ENCODE measurements at places on chromosomes 1 and 21. TPM values are rescaled to one million over a fixed set of nuclear protein-coding genes. Genes with fewer than 3 reads are reported as not detected.

The NR1I3 gene
- not detected for total RNA-seq

The TMOD4 gene
- 418 TPM for total RNA-seq

GRCh38 chr1:191839891-191840290 is 318.4 kb upstream of the RGS18 start:
- no peak for DNase-seq
- H3K27me3 ChIP-seq = no peaks in the 10 kb centered on the region
- no peaks in the 10 kb centered on the region for H3K36me3 ChIP-seq

GRCh38 chr1:14365301-14365988 is 233.0 kb upstream of the KAZN start:
- H3K4me1 ChIP-seq = no peaks in the 10 kb centered on the region
- H3K27me3 ChIP-seq = no peaks in the 10 kb centered on the region
- no peak overlapping the region for H3K27ac ChIP-seq
- no peak for DNase-seq

DNA sequence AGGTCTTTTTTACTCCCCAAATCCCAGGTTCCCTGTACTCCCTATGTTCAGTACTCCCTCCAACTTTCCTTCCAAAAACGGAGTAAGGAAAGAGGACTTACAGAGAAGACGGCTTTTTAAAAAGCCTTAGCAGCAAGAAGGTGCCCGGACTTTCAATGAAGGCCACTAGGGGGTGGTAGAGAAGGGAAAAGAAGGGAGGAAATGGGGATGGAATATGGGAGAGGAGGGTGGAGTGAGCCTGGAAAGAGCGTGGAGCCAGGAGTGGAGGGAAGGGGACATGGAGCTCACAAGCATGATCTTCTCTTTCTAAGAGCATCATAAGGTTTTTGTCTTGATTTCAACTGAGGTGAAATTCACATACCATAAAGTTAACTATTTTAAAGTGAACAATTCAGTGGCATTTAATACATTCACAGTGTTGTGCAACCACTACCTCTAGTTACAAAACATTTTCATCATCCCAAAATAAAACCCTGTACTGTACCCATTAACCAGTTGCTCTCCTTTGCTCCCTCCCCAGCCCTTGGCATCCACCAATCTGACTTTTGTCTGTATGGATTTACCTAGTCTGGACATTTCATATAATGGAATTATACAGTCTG is 129.9 kb downstream of the ZNF281 start:
- DNase-seq = no peak
- H3K4me3 ChIP-seq = no peak overlapping the region
- H3K4me1 ChIP-seq = no peaks in the 10 kb centered on the region
- no peaks in the 10 kb centered on the region for H3K27me3 ChIP-seq
- no peaks in the 10 kb centered on the region for H3K36me3 ChIP-seq
- H3K27ac ChIP-seq = no peak overlapping the region

- no peaks in the 10 kb centered on the region for H3K27me3 ChIP-seq
- H3K4me3 ChIP-seq = no peak overlapping the region
- no peaks in the 10 kb centered on the region for H3K4me1 ChIP-seq
- no peak overlapping the region for H3K27ac ChIP-seq
Observed at GRCh38 chr1:175511496-175511895, 231.9 kb downstream of the TNR start.

GRCh38 chr1:145758575-145758974 is 39.3 kb downstream of the CD160 start:
- no peaks in the 10 kb centered on the region for H3K4me1 ChIP-seq
- no peak for DNase-seq
- H3K36me3 ChIP-seq = peaks cover 83% of the 10 kb centered on the region

GRCh38 chr1:180519846-180520245 is 17.5 kb upstream of the ACBD6 start:
- DNase-seq = no peak
- H3K36me3 ChIP-seq = no peaks in the 10 kb centered on the region
- H3K27ac ChIP-seq = no peak overlapping the region
- H3K27me3 ChIP-seq = no peaks in the 10 kb centered on the region
- peaks cover 21% of the 10 kb centered on the region for H3K4me1 ChIP-seq

GRCh38 chr1:60129911-60130310 is 56.3 kb upstream of the C1orf87 start:
- H3K36me3 ChIP-seq = no peaks in the 10 kb centered on the region
- H3K27ac ChIP-seq = no peak overlapping the region
- no peak overlapping the region for H3K4me3 ChIP-seq
- no peaks in the 10 kb centered on the region for H3K4me1 ChIP-seq
- H3K27me3 ChIP-seq = no peaks in the 10 kb centered on the region

The TMPRSS2 gene
- total RNA-seq = not detected

The FHAD1 gene
- not detected for total RNA-seq

DNA sequence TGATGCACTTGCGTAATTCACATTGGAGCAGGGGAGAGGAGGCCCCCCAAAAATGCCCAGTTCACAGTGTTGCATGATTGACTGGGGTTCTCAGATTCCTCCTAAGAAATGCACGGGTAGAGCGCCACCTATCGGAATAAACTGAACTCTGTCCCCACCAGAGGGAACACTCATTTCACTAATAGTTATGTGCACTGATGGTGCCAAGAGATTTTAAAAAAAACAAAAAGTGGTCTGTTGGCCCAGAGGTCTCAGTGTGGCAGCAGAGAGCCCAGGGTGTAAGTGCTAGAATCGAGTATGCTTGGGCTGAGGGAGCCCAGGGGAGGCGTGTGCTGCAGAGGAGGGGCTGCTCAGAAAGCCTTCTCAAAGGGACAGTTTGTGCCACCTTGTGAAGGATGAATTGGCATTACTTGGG is 6.9 kb downstream of the PINK1 start:
- peaks cover 10% of the 10 kb centered on the region for H3K4me1 ChIP-seq
- DNase-seq = no peak
- no peak overlapping the region for H3K4me3 ChIP-seq
- no peak overlapping the region for H3K27ac ChIP-seq

DNA sequence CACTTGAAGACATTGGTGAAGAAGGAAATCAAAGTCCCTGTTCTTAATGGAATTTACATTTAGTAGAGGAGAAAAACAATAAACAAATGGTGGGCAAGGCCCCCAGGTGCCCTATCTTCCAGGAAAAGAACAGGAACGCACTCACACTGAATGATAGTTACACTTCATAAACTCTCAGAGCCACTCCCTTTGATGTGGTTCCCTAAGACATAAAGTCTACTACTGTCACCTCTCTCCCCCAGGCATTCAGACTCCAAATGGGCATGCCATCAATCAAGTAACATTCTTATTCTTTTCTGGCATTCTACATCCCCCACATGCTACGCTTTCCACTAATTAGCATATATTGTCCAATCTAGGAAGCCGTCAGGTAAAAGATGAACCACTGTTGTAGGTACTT is 36.6 kb upstream of the PIGC start:
- no peaks in the 10 kb centered on the region for H3K36me3 ChIP-seq
- no peaks in the 10 kb centered on the region for H3K27me3 ChIP-seq
- no peak for DNase-seq
- H3K27ac ChIP-seq = no peak overlapping the region
- no peaks in the 10 kb centered on the region for H3K4me1 ChIP-seq

GRCh38 chr1:38055398-38055797 is 8.8 kb upstream of the POU3F1 start:
- no peak overlapping the region for H3K4me3 ChIP-seq
- no peak overlapping the region for H3K27ac ChIP-seq
- no peaks in the 10 kb centered on the region for H3K4me1 ChIP-seq
- DNase-seq = no peak
- no peaks in the 10 kb centered on the region for H3K36me3 ChIP-seq

DNA sequence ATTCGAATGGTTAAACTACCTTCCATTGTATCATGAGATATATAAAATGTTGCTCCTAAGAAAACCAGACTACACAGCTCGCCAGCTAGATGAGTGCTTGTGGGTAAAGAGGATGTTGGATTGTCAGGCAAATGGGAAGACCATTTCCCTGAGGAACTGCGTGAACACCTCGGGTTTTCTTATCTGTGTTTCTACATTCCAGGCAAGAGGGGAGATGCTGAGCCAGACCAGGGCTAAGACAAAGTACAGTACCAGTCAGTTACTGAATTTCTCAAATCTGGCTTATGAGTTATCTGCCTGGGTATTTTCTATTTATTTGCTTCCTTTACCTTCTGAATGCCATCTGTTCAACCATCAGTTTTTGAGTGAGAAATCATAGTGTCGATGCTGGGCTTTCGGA is 170.8 kb downstream of the PLA2G4A start:
- DNase-seq = no peak
- no peak overlapping the region for H3K4me3 ChIP-seq
- H3K27me3 ChIP-seq = no peaks in the 10 kb centered on the region
- no peaks in the 10 kb centered on the region for H3K36me3 ChIP-seq
- H3K27ac ChIP-seq = no peak overlapping the region

GRCh38 chr1:207993477-207994445 is 82.8 kb upstream of the CD34 start:
- no peak overlapping the region for H3K4me3 ChIP-seq
- no peaks in the 10 kb centered on the region for H3K27me3 ChIP-seq
- H3K27ac ChIP-seq = no peak overlapping the region

The RBM11 gene
- total RNA-seq = not detected

DNA sequence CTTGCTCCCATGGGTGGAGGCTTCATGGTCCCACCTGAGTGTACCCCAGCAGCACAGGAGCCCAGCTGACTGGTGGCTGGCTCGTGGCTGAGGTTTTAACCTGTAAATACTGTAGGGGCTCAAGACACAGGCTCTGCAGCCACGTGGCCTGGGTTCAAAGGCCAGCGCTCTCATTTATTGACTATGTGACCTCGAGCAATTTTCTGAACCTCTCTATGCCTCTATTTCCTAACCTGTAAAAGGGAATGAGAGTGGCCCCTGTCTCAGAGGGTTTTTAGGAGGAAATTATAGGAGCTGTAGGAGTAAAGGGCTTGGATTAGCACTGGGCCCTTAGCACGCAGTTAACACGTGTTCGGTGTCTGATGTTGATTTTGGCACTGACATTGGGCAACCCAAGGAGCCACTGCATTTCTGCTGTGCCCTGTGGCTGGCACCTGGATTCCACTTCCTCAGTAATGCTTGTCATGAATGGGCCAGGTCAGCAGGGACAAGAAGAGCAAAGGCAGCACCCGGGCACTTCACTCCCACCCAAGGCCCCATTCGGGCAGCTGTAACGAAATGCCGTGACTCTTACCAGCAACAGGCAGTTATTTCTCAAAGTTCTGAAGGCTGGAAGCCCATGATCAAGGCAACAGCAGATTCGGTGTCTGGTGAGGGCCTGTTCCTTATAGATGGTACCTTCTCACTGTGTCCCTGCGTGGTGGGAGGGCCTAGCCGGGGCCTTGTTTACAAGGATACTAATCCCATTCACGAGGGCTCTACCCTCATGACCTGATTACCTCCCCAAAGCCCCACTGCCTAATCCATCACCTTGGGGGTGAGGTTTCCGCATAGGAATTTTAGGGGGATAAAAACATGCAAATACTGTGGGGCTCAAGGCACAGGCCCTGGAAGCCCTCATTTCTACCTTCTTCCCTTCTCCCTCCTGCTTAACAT is 25.2 kb downstream of the ARHGEF10L start:
- no peak overlapping the region for H3K4me3 ChIP-seq
- no peaks in the 10 kb centered on the region for H3K27me3 ChIP-seq
- no peaks in the 10 kb centered on the region for H3K36me3 ChIP-seq
- DNase-seq = no peak
- peaks cover 76% of the 10 kb centered on the region for H3K4me1 ChIP-seq
- peak overlapping the region; percentile 85 for H3K27ac ChIP-seq

The TRIM17 gene
- not detected for total RNA-seq

- no peak overlapping the region for H3K27ac ChIP-seq
- no peak for DNase-seq
- H3K4me1 ChIP-seq = peaks cover 17% of the 10 kb centered on the region
- H3K4me3 ChIP-seq = no peak overlapping the region
- no peaks in the 10 kb centered on the region for H3K27me3 ChIP-seq
- no peaks in the 10 kb centered on the region for H3K36me3 ChIP-seq
Observed at GRCh38 chr1:25816112-25816718, 3.5 kb upstream of the MTFR1L start.

The KRTAP19-1 gene
- not detected for total RNA-seq

The TP73 gene
- total RNA-seq = 0.13 TPM

DNA sequence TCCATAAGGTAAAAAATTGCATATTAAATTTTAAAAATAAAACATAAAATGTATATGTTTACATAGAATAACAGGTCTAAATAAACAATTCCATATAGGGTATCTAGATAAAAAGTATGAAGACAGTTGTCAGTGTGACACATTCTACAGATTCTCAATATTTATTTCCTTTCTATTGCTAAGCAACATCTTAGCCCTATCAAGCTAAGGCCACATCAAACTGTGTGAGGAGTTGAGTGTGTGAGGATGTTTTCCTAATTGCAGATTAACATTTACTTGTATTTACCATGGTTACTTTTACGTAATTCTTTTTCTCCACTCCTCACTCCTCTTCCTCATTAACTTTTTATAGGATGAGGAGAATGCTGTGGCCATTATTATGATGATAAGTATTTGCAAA is 41.9 kb upstream of the MCOLN3 start:
- no peaks in the 10 kb centered on the region for H3K4me1 ChIP-seq
- H3K27me3 ChIP-seq = no peaks in the 10 kb centered on the region
- DNase-seq = no peak
- no peak overlapping the region for H3K27ac ChIP-seq

The C4BPB gene
- total RNA-seq = 0.48 TPM

DNA sequence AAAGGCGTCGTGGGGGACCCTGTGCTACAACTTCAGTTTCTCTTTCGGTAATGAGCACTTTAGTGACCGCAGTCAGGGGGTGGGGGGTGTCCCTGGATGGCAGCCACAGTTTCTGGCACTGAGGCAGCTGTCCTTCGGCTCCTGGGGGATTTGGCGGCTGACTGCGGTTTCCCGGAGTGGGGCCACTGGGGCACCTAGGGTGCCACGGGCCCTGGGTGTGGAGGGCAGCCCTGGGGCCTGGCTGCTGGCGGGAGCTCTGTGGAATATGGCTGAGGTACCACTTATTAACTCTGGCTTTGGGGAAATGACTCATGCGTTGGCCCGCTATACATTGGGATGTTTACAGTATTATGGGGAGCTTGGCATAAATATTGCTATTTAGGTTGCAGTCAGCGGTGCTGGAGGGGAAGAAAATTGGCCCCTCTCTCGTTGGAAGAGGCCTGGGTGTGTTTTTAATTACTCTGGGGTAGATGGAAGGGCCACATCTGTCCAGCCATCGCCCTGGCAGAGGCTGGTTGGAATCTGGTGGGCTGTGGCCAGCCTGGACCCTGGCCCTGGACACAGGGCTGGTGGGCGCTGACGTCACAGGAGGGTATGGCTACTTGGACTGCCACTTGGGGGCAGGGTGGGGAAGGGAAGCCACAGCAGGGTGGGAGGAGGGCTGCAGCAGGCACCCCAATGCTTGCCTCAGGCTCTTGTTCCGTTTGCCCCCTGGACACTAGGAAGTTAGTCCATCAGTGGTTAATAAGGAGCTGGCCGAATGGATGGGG is 2.0 kb downstream of the EPHB2 start:
- no peaks in the 10 kb centered on the region for H3K4me1 ChIP-seq
- H3K27ac ChIP-seq = no peak overlapping the region
- H3K36me3 ChIP-seq = no peaks in the 10 kb centered on the region
- no peak overlapping the region for H3K4me3 ChIP-seq

- no peaks in the 10 kb centered on the region for H3K27me3 ChIP-seq
- H3K4me3 ChIP-seq = no peak overlapping the region
- no peaks in the 10 kb centered on the region for H3K36me3 ChIP-seq
Observed at GRCh38 chr1:10738061-10739058, 58.1 kb downstream of the CASZ1 start.
